ENCODE measurements at places on chromosomes 7 and 10.

DNA sequence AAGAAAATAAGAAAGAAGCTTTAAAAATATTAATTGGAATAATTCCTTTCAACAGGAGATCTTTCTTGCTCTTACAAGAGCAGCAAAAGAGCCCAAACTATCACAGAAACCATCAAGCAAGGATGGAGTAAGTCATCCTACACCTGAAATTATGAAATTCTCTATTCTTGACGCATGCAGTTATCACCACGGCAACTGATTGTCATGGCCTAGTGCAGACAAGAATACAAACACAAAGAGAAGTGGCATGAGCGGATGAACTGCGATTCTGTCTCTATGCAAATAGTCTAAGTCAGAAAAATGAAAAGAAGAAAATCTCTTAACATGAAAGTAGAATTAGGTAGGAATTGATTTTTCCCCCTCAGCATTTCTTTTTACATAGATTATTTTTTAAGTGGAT lies 54.8 kb upstream of the SLC35B4 start:
- no peak for DNase-seq

- DNase-seq: no peak
Measured at GRCh38 chr7:89687211-89687610, 467.1 kb upstream of the STEAP1 start.

DNA sequence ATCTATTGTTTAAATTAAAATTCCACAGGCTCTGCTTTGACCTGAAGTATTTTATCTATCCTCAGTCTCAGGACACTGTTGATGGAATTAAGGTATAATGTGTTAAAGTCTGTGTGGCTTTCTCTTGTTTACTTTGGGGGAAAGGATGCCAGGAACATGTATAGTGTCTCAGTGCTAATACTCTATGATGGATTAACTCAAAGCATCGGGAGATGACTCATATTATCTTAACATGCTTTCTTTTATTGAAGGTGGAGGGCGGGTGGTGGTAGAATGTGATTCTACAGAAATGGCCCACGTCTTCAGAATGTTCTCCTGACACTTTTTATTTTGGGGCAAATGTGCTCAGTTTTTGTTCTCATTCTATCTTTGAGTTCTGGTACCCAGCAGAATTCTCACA lies 189.0 kb downstream of the ANKRD30A start:
- DNase-seq: no peak

DNA sequence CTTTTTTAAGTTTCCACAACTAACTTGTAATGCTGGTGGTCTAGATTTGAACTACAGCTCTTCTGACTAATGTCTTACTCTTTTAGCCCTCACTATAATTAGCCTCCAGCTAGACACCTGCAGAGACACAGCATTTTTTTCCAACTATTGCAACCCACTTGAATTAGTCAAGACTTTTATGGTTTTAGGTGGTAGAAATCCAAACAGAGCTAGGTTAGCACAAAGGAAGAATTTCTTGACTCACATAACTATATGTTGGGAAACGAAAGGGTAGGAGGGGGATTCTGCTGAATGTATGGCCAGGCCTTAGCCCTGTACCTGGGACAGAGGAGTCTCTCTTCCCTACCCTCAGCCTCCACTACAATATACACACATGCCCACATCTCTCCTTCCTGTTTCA lies 586.1 kb downstream of the INHBA start:
- DNase-seq: no peak

GRCh38 chr10:82319562-82319961 lies 444.6 kb downstream of the NRG3 start:
- no peak for DNase-seq

DNA sequence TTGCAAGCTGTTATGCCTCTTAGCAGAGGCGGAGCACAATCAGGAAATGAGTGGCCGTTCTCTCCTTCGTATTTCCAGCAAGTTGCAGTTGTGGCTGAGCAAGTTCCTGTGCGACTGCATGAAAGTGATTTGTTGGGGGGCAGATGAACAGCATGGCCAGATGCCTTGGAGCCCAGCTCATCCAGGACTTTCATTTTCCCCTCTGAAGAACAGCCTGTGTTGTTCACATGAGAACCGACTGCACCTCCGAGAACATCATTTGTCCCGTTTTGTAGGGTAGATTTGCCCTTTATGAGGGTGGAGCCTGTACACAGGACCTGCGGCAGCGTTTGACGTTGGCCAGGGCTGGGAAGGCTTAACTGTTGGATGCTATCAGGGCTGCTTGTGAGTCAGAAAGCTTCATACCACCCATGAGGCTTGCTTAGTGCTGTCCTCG lies 4.4 kb downstream of the BAG3 start:
- no peak for DNase-seq

DNA sequence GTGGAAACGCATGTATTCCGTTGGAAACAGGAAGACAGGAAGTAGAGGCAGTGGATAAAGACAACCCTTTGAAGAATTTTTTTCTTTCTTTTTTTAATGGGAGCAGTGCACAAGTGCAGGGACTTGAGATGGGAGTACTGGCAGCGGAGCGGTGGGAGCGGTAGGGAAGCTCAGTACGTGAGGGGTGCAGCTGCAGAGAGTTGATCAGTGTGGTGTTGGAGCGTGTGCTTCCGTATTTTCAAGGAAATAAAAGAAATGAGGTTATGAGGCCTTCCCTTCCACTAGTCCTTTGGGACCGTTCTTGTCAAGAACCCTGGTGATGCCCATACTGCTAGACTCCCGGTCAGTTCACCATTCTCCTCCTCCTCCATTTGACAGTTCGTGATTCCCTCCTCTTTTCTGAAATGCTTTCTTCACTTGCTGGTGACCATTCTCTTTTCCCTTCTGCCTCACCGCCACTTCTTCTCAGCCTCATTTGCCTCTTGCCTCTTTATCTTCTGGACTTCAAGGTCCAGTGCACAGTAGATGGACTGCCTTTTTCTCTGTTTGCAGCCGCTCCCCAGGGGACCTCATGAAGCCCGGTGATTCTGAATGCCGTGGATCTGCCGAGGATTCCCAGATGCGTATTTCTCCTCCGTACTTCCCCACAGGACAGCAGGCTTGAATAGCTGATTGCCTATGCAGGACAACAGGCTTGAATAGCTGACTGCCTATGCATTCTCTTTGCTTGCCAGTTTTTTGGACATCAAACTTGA lies 39.1 kb upstream of the TMEM236 start:
- DNase-seq: no peak

Measured in stimulated activated CD8-positive, alpha-beta memory T cell treated with anti-CD3 and anti-CD28 coated beads, Interleukin-4, amount 100 ng/mL, for 1 hour (primary cell).